CD4-positive, alpha-beta T cell treated with Interleukin-6 at 100 ng/mL for 8 hours (primary cell): ENCODE measurements at places on chromosomes 4 and X.
A peak's percentile ranks its signal among the peaks of the same experiment; 100 is the strongest.

DNA sequence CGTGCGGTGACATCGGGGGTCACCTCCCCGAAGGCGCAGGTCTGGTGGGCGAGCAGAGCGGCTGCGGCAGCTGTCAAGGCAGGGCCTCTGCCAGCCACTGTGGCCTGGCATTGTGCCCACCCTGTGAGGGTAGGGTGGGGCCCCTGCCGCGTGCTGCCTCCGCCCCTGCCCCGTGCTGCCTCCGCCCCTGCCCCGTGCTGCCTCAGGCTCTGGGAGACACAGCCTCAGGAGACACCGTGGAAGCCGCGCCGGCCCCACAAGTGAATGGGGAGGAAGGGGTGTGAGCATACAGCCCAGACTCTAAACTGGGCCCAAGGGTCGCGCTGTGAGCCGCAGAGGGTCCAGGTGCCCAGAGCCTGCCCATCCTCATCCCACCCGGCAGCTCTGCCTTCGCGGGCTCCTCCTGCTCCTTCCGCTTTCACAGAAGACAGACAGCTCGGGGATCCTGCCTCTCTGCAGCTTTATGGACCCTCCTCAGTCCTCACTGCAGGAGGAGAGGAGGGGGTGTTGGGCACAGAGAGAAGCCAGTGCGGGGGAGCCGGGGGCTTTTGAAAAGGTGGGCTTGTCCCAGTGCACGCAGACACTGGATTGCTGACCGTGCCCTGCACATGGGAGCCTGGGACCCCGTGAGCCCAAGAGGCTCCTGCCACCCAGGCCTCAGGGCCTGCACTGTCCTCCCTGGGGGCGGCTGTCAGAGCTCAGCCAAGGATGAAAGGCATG is 27.4 kb downstream of the PCGF3 start:
- DNase-seq: no peak

DNA sequence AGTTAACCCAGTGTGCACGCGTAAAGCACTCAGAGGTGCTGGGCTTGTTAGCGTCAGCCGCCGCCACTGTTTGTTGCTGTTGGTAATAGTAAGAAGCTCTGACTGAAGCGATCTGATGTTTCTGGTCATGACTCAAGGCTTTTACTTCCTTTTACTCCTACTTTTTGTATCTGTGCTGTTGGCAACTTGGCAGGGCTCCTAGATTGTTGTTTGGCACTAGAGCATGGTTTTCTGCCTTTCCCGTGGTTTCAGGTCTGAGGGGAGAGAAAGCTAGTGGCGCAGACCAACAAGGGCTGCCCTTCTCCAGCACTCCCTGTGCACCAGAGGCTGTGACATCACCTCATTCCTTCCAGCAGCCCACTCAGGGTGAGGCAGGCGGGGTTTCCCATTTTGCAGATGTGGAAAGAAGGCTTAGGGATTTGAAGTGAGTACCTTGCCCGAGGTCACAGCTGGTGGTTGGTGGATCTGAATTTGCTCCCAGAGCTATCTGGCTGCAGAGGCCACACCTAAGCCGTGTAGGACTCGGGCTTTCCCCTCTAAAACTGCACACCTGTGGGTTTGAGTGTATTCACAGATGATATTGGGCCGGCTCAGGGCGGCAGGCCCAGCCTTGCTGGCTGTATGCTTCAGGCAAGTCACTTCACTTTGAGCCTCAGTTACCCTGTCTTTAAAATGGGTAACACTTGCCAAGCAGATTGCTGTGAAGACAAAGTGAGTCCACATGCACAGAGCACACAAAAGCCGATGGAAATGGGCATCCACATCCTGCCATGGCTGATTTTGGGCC is 51.2 kb upstream of the TADA2B start:
- DNase-seq: no peak

GRCh38 chrX:44240036-44240435 is 103.4 kb downstream of the EFHC2 start:
- DNase-seq: no peak

DNA sequence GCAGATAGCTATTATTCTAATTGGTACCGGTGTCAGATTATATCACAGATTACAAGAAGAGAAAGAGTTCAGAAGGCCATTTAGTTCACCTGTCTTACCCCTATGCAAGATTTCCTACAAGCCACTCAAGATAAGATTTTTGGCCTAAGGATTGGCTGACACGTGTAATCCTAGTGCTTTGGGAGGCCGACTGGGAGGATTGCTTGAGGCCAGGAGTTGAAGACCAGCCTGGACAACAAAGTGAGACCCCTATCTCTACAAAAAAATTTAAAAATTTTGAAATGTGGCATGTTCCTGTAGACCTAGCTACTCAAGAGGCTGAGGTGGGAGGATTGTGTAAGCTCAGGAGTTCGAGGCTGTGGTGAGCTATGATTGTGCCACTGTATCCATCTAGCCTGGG is 77.1 kb upstream of the HPRT1 start:
- no peak for DNase-seq

GRCh38 chr4:76246852-76247251 is 4.7 kb upstream of the FAM47E start:
- DNase-seq: no peak

DNA sequence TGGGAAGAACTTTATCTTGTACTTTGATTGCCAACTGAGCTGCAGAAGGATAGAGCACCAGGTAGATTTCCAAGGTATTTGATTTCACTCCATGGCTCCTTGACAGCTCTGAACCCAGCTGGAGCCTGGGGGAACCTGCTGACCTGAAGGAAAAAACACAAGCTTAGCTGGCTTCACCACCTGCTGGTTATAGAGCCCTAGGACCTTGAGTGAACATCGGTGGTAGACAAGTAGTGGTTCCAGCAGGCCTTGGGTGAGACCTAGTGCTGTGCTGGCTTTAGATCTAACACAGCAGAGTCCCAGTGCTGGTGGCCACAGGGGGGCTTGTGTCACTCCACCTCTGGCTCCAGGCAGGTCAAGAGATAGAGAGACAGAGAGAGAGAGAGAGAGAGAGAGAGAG is 1102.6 kb downstream of the ADGRL3 start:
- DNase-seq: no peak

DNA sequence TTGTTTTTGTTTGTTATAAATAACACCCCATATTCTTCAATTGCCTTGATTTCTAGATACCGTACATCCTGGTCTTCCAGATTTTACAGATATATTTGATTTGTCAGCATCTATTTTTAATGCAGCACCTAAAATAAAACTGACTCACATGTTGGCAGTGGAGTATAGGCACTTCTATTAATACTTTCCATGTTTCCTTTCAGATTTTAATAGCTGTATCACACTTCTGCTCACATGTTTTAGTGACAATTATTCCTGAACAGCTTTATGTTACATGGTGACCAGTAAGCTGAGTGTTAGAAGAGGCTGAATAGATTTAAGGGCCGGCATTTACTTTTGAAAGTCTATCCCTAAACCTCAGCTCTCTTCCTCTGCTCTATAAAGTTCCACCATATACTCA is 46.1 kb downstream of the C4orf46 start:
- DNase-seq: no peak

DNA sequence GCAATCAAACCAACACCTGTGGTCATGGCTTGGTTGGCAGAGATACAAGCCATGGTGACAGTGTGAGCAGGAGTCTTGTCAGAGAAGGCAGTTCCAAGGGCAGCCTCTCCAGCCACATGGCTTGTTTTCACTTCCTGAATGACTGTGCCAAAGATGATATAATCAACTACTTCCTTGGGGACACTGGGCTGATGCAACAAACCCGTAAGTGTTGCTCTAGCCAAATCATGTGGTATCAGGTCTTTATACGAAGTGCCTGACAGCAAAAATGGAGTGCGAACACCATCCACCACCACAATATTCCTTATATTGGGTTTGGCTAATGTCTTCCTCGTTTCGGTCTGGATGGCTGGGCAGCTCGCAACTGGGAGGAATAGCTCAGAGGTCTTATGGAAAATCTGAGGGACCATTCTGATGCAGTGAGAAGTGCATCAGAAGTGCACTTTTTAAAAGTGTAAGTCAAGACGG is 922.0 kb downstream of the NLGN4X start:
- no peak for DNase-seq

DNA sequence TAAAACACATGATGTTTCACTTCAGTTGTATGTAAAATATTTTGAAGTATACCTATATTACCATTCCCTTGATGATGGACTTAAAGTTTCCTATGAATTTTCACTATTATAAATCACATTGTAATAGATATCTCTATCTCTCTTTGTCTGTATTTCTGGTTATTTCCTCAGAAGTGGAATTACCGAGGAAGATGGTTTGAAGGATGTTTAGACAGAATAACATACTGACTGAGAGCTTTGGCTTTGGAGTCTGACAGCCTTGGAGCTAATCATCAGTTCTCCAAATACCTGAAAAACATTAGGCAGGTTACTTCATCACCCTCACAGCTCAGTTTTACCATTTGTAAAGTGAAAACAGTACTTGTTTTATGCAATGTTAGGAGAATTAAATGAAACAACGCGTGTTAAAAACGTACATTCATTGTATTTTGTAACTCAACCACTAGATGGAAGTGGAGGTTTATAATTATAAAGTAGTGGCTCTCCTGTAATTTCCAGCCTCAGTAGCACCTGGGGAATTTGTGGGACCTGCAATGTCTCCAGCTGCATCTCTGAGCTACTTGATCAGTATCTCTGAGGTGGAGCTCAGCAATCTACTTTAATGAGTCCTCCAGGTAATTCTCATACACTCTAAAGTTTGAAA is 14.3 kb downstream of the JCHAIN start:
- peak; percentile 2 for DNase-seq

GRCh38 chr4:23631255-23631950 is 258.4 kb downstream of the PPARGC1A start:
- no peak for DNase-seq

DNA sequence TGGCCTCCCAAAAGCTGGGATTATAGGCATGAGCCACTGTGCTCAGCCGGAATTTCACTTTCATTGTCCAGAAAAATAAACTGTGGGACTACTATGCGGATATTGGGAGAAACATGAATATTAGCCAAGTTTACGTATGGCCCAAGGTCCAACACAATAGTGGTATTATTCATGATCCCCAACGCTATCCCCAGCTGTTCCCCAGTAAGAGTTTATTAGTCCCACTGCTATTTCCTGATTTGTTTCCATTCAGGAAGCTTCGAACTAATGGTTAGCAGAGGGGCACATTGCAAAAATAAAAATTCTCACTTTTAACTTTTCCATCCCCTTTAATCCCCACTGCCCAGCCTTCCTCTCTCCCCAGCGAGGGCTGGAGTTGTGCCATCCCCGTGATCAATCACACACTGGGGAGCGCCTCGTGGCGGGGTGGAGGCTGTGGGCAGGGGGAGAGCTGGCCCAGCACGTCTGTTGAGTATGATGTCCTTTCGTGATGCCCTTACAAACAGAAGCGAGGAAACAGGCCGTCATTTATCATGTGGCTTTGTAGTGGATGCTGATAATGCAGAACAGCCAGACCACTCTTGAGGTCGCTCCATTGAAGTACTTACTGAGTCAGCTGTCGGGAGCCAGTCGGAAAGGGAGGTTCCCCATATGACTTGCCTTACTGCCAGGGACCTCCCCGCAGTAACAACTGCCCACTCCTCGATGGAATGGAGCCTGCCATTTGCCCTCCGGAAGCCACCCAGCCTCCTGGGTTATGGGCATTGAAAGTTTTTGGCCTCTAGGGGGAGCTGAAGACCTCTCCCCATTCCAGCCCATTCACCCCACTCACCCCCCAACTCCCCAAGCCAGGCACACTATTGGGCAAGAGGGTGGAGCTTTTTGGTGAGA is 117.0 kb downstream of the KDR start:
- DNase-seq: no peak

DNA sequence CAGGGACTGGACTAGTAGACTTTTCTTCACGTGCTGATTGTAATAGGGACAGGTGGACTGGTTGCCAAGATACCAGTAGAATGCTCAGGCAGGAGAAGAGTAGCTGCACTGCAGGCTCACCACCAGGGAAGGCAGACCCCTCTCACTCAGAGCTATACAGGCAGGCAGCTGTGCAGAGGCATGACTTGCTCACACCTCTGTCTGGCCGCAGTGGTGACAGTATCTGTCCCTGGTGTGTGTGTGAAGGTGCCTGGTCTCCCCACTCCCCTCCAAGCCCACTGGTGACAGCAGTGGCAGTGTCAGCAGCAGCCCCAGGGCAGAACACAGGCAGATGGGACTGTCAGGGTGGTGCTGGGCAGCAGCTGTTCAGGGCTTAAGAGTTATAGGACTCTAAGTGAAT is 140.7 kb downstream of the RPS6KA6 start:
- DNase-seq: no peak

- DNase-seq: no peak
Observed at GRCh38 chr4:92334716-92335350, 31.1 kb downstream of the GRID2 start.

- DNase-seq: no peak
Observed at GRCh38 chrX:16748425-16748824, 29.0 kb downstream of the SYAP1 start.
